ENCODE measurements at places on chromosomes 4 and X. TPM values are rescaled to one million over a fixed set of nuclear protein-coding genes. Genes with fewer than 3 reads are reported as not detected.
A peak's percentile ranks its signal among the peaks of the same experiment; 100 is the strongest.

DNA sequence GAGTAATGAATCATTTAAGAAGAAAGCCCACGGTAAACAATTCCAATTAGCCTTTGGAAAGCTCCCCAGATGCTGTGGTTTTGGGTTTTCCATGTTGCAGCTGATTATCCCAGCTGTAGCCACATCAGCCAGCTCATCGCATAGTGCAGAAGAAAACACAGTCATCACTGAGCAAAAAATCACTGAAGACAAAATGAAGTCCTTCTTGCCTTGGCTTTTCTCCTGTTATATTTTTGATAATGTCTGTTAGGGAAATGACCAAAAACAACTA, 193.0 kb upstream of the C1QTNF7 start:
- H3K4me3 ChIP-seq: no peak overlapping the region
- H3K27ac ChIP-seq: no peak overlapping the region
- H3K27me3 ChIP-seq: no peaks in the 10 kb centered on the region

GRCh38 chr4:28092610-28093009, 1232.0 kb downstream of the STIM2 start:
- H3K4me3 ChIP-seq: no peak overlapping the region
- DNase-seq: no peak
- H3K4me1 ChIP-seq: no peaks in the 10 kb centered on the region
- no peak overlapping the region for H3K27ac ChIP-seq

DNA sequence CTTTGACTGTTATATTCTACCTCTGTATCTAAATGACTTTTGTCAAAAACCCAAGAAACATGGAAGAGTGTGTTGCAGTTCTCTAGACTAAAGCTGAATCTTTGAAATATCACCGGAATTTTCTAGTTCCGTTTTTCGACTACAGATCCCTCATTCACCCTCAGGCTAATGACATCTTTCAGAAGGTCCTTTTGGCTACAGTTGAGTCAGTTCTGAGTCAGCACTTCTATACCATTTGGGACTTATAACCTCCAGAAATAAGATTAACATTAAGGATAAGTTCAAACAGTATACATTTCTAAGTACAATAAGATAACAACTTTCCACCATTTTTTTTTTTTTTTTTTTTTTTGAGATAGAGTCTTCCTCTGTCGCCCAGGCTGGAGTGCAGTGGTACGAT, 331.0 kb upstream of the CPXCR1 start:
- DNase-seq: no peak
- no peak overlapping the region for H3K27ac ChIP-seq
- no peaks in the 10 kb centered on the region for H3K27me3 ChIP-seq
- H3K4me3 ChIP-seq: no peak overlapping the region

GRCh38 chr4:140719022-140719421, 37.2 kb downstream of the TBC1D9 start:
- H3K27me3 ChIP-seq: no peaks in the 10 kb centered on the region
- DNase-seq: no peak
- no peak overlapping the region for H3K4me3 ChIP-seq

GRCh38 chr4:60461551-60461950, 738.6 kb upstream of the ADGRL3 start:
- no peaks in the 10 kb centered on the region for H3K4me1 ChIP-seq
- no peak overlapping the region for H3K27ac ChIP-seq
- no peaks in the 10 kb centered on the region for H3K36me3 ChIP-seq
- DNase-seq: no peak

DNA sequence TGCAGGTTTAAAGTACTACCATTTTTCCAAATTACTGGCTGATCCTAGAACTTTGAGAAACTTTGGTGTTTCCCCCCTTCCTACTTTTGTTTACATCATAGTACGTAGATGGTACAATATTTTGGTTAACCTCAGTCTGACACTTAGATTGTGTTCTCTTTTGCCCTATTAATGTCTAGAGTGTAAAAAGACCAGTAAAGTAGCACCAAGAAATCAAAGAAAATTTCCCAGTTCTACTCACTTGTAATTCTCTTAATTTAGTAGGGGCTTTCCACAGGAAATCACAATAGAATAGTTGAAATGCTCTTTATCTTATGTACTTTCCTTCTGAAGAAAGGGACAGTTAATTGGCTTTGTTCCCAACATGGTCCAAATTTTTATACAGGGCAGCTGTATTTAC, 51.6 kb downstream of the NFKB1 start:
- DNase-seq: no peak
- H3K27me3 ChIP-seq: no peaks in the 10 kb centered on the region
- H3K4me1 ChIP-seq: peaks cover 52% of the 10 kb centered on the region

- DNase-seq: no peak
- no peak overlapping the region for H3K27ac ChIP-seq
- peaks cover 10% of the 10 kb centered on the region for H3K4me1 ChIP-seq
- no peaks in the 10 kb centered on the region for H3K36me3 ChIP-seq
- no peak overlapping the region for H3K4me3 ChIP-seq
Observed at GRCh38 chr4:1539859-1540600, 133.8 kb upstream of the NKX1-1 start.

DNA sequence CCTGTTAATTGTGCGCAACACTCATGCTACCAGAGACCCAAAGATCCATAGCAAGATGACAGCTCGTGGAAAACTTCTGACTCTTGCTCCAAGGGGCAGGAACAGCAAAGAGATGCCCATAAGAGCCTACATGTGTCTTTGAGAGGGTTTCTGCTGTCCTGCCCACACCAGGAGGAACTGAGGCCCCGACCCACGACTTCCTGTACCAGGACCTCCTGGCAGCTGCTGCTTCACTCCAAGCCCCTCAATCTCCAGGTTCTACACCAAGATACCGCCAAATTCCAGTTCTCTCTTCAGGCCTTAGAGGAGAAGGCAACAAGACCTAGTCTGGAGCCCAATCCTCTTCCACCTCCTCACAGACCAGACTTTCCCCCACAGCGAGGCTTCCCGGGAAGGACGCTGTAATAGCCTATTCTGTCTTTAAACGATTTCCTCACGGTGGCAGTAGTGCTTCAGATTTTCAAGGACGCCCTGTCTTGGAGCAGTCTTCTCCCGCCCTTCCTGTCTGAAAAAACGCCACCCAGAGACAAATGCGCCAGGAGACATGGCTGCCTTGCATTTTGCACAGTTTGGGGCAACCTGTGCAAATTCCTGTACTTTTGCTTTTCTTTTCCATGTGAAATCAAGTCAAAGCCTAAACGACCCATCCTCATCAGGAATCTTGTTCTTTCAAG, 230.2 kb upstream of the STK26 start:
- no peak overlapping the region for H3K4me3 ChIP-seq
- no peaks in the 10 kb centered on the region for H3K4me1 ChIP-seq
- no peak overlapping the region for H3K27ac ChIP-seq
- peaks cover 20% of the 10 kb centered on the region for H3K36me3 ChIP-seq

DNA sequence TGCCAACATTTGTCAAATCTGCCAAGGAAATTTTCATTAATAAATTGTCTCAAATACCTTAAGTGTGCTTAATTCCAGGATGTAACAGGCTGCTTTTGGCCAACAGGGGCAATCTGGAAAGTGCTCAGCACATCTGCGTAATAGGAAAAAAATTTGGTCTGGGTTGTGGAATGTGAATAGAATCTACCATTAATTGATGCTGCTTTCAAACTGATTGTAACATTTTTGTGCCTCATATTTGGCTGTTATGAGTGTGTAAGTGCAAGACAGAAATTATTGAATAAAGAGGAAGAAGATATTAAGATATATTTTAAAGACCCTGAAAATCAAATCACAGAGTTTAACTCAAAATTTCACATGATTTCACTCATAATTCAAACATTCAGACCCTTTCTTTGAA, 41.1 kb downstream of the REELD1 start:
- H3K27me3 ChIP-seq: no peaks in the 10 kb centered on the region
- H3K4me3 ChIP-seq: no peak overlapping the region
- H3K36me3 ChIP-seq: peaks cover 4% of the 10 kb centered on the region
- DNase-seq: no peak
- no peak overlapping the region for H3K27ac ChIP-seq

- no peaks in the 10 kb centered on the region for H3K36me3 ChIP-seq
- no peak overlapping the region for H3K27ac ChIP-seq
- no peak overlapping the region for H3K4me3 ChIP-seq
- no peaks in the 10 kb centered on the region for H3K27me3 ChIP-seq
Observed at GRCh38 chr4:112916868-112917267, 132.6 kb upstream of the ANK2 start.

- no peak overlapping the region for H3K4me3 ChIP-seq
- DNase-seq: no peak
- no peaks in the 10 kb centered on the region for H3K27me3 ChIP-seq
Observed at GRCh38 chr4:152848508-152848907, 68.8 kb downstream of the ARFIP1 start.

DNA sequence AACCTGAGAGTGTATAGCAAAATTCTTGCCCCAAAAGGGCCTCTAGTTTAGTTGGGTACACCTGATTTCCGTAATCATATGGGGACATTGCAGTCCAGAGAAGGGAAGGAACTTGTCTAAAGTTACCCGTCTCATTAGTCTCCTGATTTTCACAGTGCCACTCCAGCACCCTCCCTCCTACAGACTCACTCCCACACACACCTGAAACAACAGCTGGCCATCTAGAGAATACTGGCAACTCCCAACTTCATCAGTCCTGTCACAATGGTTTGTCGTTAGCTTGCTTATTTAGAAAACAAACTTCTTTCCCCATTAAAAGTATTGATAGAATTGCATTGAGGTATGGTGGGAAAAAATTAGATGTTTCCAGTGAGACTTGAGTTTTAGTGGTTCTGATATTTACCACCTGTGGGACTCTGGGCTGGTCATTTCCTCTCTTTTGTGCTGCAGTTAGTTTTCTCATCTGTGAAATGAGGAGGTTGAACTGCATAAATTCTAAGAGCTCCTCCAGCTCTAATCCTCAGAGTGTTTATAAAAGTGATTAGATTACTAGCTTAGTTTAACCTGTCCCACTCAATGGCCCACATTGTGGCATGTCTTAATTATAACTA, 1.7 kb downstream of the IL13RA1 start:
- peaks cover 4% of the 10 kb centered on the region for H3K4me1 ChIP-seq
- no peak for DNase-seq
- no peak overlapping the region for H3K4me3 ChIP-seq
- H3K27ac ChIP-seq: no peak overlapping the region
- H3K27me3 ChIP-seq: peaks cover 14% of the 10 kb centered on the region
- H3K36me3 ChIP-seq: no peaks in the 10 kb centered on the region

GRCh38 chr4:146191766-146192458, 16.4 kb downstream of the LSM6 start:
- no peaks in the 10 kb centered on the region for H3K27me3 ChIP-seq
- peaks cover 2% of the 10 kb centered on the region for H3K4me1 ChIP-seq
- no peak overlapping the region for H3K27ac ChIP-seq
- no peak for DNase-seq

DNA sequence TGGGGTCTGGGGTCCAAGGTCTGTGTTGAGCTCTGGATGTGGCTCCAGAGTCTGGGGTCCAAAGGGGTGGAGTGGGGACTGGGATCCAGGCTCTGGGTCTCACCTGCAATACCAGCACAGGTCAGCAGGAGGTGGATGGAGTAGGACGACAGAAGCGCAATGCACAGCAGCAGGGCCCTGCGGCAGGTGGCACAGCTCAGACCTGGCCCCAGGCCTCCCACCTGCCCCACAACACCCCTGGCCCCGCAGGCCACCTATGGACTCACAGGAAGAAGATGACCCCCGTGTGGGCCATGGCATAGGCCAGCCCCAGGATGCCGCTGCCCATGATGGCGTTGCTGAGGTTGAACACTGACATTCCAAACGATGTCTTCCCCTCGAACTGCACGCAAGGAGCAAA, 3.4 kb downstream of the SLC38A5 start:
- no peaks in the 10 kb centered on the region for H3K27me3 ChIP-seq
- peaks cover 40% of the 10 kb centered on the region for H3K4me1 ChIP-seq
- peak; percentile 43 for DNase-seq
- peaks cover 39% of the 10 kb centered on the region for H3K36me3 ChIP-seq
- no peak overlapping the region for H3K27ac ChIP-seq
- H3K4me3 ChIP-seq: peak overlapping the region; percentile 48

- H3K27ac ChIP-seq: no peak overlapping the region
- H3K4me3 ChIP-seq: no peak overlapping the region
- H3K27me3 ChIP-seq: no peaks in the 10 kb centered on the region
- H3K4me1 ChIP-seq: no peaks in the 10 kb centered on the region
- DNase-seq: no peak
Observed at GRCh38 chrX:47960406-47960805, 43.4 kb downstream of the ZNF182 start.

GRCh38 chr4:161856711-161857326, 307.0 kb downstream of the FSTL5 start:
- no peaks in the 10 kb centered on the region for H3K4me1 ChIP-seq
- DNase-seq: no peak
- H3K27ac ChIP-seq: no peak overlapping the region
- H3K4me3 ChIP-seq: no peak overlapping the region
- H3K36me3 ChIP-seq: no peaks in the 10 kb centered on the region

DNA sequence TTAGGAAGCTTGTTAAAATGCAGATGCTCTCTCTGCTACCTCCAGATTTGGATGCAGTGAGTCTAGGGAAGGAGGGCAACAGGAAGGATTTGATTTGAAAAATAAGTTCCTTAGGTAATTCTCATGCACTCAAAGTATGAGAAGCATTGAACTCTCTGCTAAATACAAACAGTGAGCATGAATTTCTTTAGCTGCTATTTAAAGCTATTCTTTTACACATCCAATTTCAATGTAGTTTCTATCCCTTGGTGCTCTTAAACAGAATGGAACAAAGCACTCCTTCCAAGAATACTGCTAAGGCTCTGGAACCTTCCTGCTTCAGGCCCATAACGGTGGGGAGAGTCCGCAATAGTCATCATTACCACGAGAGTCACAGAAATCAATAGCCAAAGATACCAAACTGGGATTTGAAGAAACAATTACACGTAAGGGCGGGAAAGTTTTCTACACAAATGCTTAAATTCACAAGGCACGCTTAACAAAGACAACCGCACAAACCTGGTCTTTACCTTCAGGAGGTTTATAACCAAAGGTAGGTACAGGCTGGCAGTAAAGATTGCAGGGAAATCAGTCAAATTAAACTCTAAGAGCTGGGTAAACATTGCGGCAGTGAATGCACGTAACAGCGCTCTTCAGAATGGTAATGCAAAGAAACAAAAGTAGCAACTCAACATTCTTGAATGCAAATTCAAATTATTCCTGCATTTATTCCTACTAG, 123.2 kb upstream of the NAP1L5 start:
- peak overlapping the region; percentile 12 for H3K4me3 ChIP-seq
- H3K36me3 ChIP-seq: no peaks in the 10 kb centered on the region
- peaks cover 38% of the 10 kb centered on the region for H3K4me1 ChIP-seq
- H3K27me3 ChIP-seq: peaks cover 3% of the 10 kb centered on the region
- no peak overlapping the region for H3K27ac ChIP-seq
- no peak for DNase-seq

DNA sequence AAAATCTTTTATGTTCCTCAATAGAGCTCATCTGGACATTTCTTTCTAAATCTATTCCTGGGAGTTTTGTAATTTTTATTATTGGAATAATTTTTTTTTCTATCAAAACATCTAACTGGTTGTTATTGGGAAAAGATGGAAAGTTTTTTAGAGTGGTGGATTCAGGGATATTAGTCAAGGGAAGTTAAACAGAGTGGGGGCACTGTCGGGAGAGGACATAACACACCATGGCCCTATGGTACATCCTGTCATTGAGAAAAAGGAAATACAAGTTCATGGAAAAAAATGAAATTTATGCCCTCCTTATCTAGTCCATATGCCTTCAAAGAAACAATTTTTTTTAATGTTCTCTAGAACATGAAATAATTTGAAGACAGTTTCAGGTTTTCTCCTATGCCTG, 96.3 kb upstream of the TSPAN5 start:
- H3K4me1 ChIP-seq: peaks cover 1% of the 10 kb centered on the region
- H3K36me3 ChIP-seq: no peaks in the 10 kb centered on the region
- H3K27ac ChIP-seq: no peak overlapping the region
- DNase-seq: no peak
- H3K27me3 ChIP-seq: no peaks in the 10 kb centered on the region

ARX gene
- total RNA-seq: not detected

CT45A10 gene
- total RNA-seq: not detected

SEC31A gene
- 87.8 TPM for total RNA-seq

RPA4 gene
- total RNA-seq: 0.48 TPM
